Stimulated activated CD8-positive, alpha-beta memory T cell treated with anti-CD3 and anti-CD28 coated beads, Interleukin-4, amount 100 ng/mL, for 1 hour (primary cell): ENCODE measurements at places on chromosomes 2 and 18.

DNA sequence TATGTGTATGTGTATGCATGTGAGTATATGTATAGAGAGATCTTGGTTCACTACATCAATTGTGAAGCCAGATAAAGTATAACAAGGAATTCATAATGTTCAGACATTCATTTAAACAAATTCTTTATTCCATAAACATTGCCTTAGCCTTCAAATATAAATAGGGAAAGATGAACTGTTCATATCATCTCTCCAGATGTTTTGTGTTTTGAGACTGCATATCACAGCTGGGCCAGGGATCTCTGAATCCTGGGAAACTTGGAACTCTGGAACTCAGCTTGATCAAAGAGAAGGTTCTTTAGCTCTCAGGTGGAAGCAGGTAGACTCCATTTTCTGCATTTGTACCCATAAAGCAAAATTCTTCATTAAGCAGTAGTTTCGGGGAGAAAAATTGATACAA lies 272.6 kb upstream of the ETAA1 start:
- DNase-seq, result no peak

- no peak for DNase-seq
Measured at GRCh38 chr2:239802185-239802649, 222.9 kb downstream of the NDUFA10 start.

DNA sequence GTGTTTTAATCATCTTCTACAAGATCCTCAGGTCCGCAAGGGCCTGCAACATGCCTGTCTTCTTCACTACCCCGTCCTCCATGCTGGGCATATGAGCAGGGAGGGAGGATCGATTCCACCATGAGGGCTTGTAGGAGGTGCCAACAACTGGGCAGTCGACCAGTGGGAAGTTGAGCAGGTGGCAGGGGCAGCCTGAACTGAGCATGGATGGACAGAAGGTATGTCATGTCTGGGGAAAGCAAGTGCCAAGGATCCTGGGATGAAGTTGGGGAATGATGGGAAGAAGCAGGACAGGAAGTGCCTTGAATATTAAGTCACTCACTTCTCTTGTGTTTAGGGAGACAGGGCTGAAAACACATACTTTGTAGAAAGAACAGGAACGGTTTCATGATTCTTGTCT lies 44.7 kb downstream of the CTIF start:
- DNase-seq, result no peak

GRCh38 chr2:196169516-196169915 lies 1.9 kb downstream of the STK17B start:
- DNase-seq, result no peak

DNA sequence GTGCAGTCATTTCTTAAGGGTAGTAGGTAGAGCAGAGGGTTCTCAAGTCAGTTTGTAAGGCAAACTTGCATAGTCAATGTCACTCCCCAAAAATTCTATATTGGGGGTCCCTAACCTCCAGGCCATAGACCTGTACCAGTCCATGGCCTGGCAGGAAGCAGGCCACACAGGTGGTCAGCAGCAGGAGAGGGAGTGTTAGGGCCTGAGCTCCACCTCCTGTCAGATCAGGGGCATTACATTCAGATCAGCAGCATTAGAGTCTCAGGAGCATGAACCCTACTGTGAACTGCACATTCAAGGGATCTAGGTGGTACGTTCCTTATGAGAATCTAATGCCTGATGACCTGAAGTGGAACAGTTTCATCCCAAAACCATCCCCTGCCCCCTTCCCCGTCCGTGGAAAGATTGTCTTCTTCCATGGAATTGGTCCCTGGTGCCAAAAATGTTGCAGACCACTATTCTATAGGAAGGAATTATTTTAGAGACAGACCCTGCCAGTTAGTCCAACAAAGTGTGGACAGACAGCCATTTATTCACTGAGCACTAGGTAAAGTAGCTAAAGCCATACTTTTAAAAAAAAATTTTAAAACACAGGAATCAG lies 6.7 kb downstream of the COA5 start:
- DNase-seq, result no peak
